ENCODE measurements at places on chromosomes 1 and 21.

DNA sequence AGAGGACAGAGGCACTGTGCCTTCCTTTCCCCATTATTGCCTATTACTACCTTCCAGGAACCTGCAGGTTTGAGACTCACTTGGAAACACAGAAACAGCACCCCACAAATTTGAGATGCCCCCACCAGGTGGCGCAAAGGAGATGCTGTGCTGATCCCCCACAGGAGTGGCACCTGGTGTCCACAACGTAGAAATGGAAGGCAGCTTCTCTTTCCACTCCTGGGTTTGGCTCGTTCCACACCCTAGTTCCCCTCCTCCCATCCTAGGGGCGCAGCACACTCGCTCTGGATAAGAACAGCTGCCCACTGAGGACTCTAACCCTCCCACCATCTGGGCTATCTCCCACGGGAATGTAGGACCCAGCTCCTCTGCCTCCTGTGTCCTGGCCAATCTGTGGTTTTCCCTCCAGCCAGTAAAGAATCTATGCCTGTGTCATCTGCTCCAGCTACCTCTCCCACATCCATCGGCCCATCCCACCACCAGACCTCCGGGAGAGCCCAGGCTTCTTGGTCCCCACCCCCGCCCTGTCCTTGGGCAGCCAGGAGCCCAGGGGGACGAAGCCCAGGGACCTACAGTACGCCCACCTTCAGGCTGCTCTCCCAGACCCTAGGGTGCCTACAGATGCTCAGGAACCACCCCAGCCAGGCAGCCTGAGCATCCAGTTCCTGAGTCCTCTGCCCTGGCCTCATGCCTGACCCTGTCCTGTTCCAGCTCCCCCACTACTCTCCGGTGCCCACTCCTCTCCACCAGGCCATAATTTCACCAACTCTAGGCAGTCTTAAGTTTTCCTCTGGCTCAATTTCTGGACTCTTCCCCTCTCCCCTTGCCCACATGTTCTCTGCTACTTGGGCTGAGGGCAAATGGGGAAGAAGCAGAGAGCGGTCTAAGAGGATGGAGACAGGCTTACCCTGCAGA lies 549 bp downstream of the THBS3 start:
- DNase-seq = peak; percentile 58

GRCh38 chr1:28196330-28196729 lies 19.8 kb upstream of the PTAFR start:
- DNase-seq = no peak

GRCh38 chr1:185775501-185775900 lies 41.3 kb downstream of the HMCN1 start:
- no peak for DNase-seq

DNA sequence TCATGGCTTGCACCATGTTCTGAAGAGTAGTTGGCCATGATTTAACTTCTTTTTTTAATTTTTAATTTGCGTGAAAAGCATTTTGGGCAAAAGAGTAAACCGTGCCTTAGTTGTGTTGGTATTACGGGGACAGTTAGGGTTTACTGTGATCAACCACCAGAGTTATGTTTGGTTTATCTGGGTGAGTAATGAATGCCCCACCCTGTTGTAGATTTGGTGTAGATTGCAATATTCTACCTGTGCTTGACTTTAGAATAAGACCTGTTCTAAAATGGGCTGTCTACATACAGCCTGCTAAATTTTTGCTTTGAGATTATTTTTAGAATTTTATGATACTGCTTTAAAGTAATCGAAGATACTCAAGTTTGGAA lies 1.4 kb downstream of the USP25 start:
- DNase-seq = no peak

DNA sequence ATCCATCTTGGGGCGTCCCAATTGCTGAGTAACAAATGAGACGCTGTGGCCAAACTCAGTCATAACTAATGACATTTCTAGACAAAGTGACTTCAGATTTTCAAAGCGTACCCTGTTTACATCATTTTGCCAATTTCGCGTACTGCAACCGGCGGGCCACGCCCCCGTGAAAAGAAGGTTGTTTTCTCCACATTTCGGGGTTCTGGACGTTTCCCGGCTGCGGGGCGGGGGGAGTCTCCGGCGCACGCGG lies 282 bp upstream of the SOD1 start:
- no peak for DNase-seq

DNA sequence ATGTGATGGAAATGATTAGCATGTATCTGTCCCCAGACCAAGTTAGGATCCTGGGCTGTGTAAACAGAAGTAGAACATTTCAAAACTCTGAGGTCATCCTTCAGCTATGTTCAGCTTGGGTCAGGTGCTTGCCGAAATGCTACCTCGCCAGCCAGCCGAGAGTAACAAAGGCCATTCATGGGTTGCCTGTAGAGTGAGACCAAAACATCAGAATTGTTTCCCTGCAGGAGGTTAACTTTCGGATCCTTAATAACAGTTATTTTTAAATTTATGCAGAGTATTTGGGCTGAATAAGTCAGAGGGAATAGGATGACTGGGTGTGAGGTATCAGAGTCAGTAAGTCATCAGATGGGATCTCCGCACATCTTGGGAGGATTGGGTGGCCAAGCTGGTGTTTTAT lies 35.6 kb downstream of the SMYD2 start:
- DNase-seq = no peak

- DNase-seq = no peak
Observed at GRCh38 chr1:15056515-15057285, 96.8 kb upstream of the TMEM51 start.

DNA sequence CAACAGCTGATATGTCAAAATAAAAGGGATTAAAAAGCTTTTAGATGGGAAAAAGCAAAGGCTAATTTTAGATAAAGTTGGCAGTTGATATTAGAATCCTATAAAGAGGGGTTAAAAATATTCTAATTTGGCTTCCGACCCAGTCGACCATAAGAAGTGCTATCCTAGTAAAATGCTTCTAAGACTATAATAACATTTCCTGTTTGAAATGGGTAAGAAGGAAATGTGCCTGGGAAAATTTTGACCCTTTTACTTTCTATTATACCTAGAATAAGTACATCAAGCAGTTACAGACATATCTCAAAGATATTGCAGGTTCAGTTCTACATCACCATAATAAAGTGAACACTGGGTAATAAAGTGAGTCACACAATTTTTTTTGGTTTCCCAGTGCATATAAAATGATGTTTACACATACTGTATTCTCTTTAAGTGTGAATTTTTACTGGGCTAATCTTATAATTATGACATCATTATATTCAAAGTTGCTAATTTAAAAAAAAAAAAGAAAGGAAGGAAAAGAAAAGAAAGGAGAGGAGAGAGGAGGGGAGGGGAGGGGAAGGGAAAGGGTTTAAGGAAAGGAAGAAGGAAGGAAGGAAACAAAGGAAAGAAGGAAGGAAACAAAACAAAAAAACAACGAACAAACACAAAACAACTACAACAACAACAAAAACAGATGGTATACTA lies 308.2 kb upstream of the NR5A2 start:
- DNase-seq = no peak

DNA sequence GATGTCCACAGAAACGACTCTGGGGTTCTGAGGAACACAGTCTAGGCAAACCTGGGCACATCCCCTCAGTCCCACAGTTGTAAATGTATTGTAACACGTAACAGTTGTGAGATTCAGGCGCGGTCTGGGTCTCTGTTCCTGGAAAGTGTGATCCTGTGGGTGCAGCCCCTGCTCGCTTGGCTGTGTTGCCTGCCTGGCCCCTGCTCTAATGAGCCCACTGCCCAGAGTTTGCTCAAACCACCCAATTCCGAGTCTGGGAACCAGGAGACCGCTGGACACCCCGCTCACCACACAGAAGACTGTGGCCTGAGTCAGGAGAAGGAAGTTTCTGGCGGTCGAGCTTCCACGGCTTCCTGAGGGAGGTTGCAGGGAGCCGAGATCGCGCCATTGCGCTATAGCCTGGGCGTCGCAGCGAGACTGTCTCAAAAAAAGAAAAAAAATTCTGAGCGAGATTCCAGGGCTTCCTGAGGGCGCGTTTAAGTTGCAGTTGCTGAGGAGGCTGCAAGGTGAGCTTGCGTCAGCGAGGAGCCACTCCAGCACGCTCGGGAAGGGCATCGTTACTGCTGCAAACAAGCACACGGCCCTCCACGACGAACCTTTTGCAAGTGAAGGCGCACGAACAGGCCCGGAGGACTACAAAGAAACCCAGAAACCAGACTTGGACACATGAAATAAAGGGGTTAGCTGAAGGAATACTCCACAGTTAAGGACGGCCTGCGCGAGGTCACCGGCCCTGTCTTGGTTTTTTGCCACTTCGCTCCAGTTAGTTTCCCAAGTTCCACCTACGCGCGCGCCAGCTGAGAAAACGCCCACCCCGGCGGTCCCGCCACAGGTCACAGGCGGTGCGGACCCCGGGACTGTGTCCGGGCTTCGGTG lies 1.1 kb downstream of the C21orf58 start:
- DNase-seq = no peak

Measured in NCI-H510A (cell line).